CMK (cell line): ENCODE measurements at places on chromosomes 7 and 10.

DNA sequence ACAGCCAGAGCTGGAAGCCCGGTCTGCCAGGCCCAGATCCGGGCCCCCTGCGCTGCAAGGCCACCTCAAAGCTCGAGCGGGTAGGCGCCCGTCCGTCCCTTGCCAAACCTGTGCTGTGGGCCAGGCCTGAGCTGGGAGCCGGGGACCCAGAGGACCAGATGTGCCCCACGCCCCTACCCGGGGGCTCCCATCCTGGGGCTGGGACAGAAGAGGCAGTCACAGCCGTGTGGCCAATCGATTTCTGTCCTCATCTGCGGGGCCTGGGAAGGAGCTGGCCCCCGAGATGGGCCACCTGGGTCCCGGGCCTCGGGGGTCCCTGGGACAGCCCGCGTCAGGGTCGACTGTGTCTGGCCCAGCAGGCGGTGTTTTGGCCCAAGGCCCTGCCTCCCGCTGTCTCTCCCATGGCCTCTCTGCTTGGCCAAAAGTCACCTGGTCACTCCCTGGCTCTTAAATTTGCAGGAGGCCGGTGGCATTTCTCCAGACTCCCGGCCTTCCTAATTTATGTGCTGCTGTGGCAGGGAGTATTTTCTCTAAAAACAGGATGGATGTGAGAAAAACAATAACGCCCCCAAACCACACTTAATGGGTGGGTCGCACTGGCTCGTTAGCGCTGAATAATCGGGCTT lies 63.8 kb downstream of the UNCX start:
- DNase-seq: no peak

- no peak for DNase-seq
These were observed 72.5 kb upstream of the AGR3 start for GRCh38 chr7:16954321-16954720.

DNA sequence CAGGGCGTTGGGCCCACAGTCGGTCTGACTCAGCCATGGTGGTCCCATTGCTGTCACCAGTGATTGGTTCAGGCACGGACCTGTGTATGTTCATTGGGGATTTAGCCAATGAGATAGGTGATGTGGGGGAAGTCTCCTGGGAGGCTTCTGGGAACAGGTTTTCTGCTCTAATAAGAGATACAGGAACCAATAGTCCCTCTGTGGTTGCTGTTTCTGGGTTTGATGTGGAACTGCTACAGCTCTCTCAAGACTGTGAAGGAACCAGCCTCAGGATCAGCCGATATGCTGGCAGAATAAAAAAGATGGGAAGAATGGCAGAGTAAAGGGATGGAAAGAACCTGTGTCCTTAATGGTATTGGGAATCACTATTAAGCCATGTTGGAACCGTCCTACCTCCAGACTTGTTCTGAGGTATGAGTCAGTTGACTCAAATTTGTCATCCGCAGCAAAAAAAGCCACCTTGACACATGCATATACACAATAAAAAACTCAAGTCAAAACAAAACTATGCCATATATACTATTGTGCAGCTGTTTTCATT lies 70.6 kb downstream of the MCMBP start:
- DNase-seq: no peak

GRCh38 chr7:142352543-142352942 lies 94.7 kb upstream of the PRSS58 start:
- DNase-seq: no peak

- DNase-seq: no peak
These were observed 72.8 kb upstream of the KAT6B start for GRCh38 chr10:74753442-74754211.

- no peak for DNase-seq
These were observed 450.6 kb upstream of the SORCS1 start for GRCh38 chr10:107614939-107615685.

GRCh38 chr7:90345595-90346335 lies 751 bp upstream of the GTPBP10 start:
- no peak for DNase-seq

DNA sequence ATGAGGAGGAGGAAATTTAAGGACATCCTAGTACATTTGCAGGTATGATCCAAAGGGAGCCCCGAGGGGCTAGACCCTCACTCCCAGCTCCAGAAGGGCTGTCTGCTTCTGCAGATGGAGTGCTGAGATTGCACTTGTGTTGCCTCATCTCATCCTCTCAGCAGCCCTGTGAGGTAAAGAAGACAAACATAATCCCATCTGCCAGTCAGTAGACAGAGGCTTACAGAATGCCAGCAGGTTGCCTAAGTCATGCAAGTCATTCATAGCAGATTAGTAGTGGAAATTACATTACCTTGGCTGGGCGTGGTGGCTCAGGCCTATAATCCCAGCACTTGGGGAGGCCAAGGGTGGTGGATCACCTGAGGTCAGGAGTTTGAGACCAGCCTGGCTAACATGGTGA lies 45.4 kb downstream of the BLVRA start:
- no peak for DNase-seq

DNA sequence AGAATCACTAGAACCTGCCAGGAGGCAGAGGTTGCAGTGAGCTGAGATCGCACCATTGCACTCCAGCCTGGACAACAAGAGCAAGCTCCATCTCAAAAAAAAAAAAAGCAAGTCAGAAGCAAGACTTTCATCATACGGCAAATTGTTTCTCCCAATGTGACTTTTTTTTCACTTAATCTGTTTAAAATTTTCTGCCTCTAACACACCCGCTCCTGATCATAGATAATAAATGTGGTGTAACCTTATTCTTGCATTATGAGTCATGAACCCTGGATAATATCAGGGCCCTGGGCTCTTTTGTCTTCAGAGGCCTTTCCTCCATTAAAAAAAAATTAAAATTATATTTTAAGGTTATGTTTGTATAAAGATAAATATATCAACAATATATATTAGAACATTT lies 111.4 kb upstream of the JCAD start:
- no peak for DNase-seq

GRCh38 chr10:20744821-20745220 lies 152.3 kb downstream of the NEBL start:
- DNase-seq: no peak

GRCh38 chr10:131954356-131954965 lies 27.3 kb downstream of the BNIP3 start:
- no peak for DNase-seq

DNA sequence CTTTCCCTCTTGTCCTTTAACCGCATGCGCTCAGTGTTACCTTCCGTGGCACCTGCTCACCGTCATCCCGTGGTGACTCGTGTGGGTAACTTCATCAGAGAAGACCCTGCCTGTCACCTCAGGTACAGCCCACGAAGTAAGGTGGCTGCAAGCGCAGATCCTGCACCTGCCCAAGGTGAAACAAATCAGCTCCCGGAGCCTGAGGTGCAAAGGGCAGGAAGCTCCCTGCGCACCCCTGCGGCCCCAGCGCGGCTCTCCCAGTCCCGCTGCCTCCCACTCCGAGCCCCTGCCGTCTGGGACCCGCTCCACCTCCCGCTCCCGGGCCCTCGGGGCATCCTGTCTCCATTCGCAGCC lies 110.9 kb upstream of the LANCL2 start:
- no peak for DNase-seq

DNA sequence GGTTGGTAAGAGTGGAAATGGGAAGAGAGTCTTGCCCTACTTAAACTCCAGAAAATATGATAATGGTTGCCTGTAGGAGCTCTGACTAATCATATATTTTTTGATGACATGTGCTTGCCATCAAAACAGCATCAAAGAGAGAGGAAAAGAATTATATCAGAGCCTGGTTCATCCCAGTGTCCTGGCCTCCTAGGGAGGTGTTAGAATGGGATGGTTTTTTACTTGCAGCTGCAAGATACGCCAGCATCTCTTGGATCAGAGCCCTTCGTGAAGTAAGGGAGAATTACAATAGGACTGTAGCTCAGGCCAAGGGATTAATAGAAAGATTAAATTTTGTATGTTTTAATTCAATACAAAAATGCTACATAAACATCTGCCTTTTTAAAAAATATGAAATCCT lies 177.6 kb upstream of the HDAC9 start:
- DNase-seq: no peak

DNA sequence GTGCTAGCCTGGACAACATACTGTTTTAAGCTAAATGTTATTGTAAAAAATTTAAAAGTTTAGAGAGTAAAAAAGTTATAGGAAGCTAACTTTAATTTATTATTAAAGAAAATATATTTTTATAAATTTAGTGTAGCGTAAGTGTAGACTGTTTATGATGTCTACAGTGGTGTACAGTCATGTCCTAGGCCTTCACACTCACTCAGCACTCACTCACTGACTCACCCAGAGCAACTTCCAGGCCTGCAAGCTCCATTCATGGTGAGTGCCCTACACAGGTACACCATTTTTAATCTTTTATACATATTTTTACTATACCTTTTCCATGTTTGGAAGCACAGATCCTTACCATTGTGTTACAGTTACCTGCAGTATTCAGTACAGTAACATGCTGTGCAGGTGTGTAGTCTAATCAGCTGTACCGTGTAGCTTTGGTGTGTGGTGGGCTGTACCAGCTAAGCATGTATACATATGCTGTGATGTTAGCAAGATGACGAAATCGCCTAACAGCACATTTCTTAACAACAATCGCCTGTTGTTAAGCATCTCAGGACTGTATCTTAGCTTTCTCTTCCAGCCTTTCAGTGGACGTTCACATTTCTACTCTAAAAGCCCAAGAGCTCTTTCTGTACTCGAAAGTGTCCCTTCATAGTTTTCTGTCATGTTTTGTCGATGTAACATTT lies 12.5 kb downstream of the RNF32 start:
- no peak for DNase-seq

DNA sequence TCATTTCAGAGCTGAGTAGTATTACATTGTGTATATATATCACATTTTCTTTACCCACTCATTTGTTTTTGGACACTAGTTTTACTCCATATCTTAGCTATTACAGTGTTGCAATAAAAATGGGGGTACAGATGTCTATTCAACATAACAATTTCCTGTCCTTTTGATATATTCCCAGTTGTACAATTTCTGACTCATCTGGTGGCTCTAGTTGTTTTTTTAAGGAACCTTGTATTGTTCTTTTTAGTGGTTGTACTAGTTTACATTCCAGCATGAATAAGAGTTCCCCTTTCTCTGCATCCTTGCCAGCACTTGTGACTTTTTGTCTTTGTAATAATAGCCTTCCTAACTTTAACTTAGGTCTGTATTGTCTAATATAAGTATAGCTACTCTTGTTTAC lies 739.9 kb downstream of the XPNPEP1 start:
- DNase-seq: no peak

- no peak for DNase-seq
These were observed 20.7 kb upstream of the KMT2E start for GRCh38 chr7:104993217-104993862.

- no peak for DNase-seq
These were observed 139.3 kb upstream of the CDK13 start for GRCh38 chr7:39810710-39811109.

DNA sequence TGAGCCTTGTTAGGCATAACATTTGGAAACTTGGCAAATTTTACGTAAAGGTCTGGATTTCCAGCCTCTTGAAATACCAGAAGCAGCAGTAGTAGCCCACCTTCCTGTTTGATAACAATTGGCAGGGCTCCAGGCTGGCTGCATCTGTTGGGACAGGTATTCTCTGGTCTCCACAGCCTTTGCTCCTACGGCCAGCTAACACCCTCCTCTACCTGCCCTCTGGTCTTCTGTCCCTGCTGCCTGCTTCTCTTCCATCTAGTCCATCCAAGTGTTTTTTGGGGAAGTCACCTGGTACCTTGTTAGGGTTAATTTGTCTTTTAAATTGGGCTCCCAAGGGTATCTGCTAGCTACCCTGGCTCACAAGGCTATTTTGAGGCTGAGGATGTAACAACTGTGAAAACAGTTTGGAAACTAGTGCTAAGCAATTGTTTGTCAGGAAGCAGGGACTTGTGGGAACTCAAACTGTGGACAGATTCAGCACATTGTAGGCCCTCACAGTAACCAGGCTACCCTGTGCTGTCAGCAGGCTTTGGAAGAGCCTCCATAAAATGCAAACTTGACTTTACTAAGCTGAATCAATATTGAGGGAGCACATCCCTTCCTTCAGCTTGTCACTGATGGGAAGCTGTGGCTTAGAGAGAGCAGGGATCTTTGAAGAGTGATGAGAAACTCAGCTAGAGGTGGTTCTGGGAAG lies 8.5 kb downstream of the RPS24 start:
- DNase-seq: no peak

DNA sequence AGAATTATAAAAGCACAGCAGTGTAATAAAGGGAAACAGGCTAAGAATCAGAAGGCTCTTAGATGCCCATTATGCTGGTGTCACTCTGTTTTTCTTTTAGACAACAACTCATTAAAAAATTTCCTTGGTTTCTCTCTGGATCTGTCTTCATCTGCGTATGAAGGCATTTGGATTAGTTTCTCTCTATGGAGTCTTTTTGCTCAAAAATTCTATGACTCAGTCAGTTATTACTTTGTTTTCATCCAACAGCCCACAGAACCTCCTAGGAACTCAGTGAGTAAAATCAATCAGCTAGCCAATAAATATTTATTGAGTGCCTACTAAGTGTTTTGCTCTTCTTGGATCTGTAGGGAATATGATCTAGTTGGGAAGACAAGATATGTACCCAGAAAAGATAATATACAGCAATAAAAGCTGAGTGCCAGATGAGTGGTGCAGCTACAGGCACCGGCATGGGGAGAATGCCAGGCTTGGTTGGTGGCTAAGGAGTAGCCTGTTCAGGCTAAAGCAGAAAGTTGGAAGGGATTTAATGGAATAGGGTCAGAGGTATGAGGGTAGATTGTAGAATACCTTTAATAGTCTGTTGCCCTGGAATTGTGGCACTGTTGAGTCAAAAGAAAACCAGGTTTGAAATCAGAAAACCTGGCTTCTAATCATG lies 156.2 kb downstream of the LRRC4 start:
- DNase-seq: no peak

- no peak for DNase-seq
These were observed 509.5 kb upstream of the CELF2 start for GRCh38 chr10:10508211-10508610.

DNA sequence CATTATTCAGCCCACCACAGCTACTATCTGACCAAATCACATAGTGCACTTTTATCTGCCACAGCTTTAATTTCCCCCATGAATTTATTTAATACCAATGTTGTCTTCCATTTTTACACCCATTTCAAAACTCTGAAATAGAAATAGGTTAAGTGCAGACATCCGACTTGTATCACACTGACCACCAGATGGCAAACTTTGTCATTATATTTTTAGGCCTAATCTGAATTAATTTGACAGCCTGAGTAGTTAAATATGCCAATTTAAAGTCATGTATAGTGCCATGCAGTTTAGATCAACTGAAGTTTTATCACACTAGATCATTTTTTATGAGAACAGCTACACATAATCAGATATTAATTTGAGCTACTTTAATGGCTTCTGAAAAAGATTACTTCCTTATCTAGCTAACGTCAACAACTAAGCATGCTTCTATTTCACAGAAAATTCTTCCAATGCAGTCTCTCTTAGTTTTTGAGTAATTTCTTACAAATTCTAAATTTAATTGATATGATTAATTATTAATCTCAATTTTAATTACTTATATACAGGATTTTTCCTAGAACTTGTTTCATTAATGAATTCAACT lies 566.4 kb downstream of the GFRA1 start:
- DNase-seq: no peak

GRCh38 chr10:10513898-10514297 lies 503.8 kb upstream of the CELF2 start:
- DNase-seq: no peak

- DNase-seq: no peak
These were observed 37.2 kb downstream of the NKX6-2 start for GRCh38 chr10:132748545-132749370.
